Urothelium cell line (cell line): ENCODE measurements at places on chromosomes 6 and 20.

DNA sequence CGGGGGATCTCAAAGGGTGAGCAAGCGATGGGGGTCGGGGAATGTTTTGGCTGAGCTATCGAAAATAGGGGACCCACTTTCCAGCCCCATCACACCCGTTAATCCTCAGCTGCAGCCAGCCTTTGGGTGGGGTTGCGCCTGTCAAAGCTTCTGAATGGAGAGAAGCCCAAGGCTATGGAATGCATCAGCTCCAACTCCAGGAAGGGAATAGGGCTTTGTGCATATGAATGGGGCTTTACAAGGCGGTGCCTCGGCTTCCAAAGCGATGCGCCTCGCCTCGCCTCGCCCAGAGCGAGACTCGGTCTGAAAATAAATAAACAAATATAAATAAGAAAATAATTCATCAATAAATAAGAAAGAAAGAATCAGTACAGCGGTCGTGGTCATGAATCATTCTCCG is 751.4 kb upstream of the DEFB115 start:
- no peak for DNase-seq

DNA sequence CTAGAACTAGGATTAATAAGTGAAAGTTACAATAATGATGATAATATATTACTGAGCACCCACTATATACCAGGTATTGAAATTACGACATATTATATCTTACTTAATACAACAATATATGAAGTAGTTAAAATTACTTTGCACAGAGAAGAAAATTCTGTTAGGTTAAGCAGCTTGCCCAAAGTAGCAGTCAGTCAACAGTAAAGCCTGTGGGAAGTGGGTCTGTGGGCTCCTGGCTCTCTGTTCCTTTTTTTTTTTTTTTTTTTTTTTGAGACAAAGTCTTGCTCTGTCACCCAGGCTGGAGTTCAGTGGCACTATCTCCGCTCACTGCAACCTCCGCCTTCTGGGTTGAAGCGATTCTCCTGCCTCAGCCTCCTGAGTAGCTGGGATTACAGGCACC is 4.8 kb upstream of the GTF2H4 start:
- DNase-seq: no peak

GRCh38 chr6:37135835-37136694 is 33.9 kb upstream of the PIM1 start:
- no peak for DNase-seq

DNA sequence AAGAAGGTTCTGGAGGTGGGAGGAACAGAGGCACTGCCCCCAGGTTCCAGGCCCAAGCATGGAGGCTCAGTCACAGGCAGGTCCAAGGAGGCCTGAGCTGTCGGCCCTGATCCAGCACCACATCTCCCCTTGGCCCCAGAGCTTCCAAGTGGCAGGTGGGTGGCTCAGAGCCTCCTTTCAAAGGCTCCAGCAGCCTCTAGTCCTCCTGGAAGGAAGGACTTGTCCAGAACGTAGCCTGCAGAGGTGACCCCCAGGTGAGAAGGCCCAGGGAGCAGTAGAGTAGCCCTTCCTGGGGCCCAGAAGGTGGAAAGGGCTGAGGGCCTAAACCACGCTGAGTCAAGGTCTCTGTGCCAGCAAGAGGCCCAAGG is 7.7 kb downstream of the TFEB start:
- no peak for DNase-seq

- no peak for DNase-seq
Observed at GRCh38 chr6:47817749-47818148, 35.9 kb downstream of the OPN5 start.

GRCh38 chr20:34311118-34312023 is 8.2 kb upstream of the AHCY start:
- DNase-seq: no peak

GRCh38 chr6:144757299-144757698 is 472.2 kb downstream of the UTRN start:
- DNase-seq: no peak

- DNase-seq: no peak
Observed at GRCh38 chr6:163367497-163368183, 46.9 kb upstream of the QKI start.

GRCh38 chr6:123288649-123289048 is 292.6 kb downstream of the CLVS2 start:
- DNase-seq: no peak

DNA sequence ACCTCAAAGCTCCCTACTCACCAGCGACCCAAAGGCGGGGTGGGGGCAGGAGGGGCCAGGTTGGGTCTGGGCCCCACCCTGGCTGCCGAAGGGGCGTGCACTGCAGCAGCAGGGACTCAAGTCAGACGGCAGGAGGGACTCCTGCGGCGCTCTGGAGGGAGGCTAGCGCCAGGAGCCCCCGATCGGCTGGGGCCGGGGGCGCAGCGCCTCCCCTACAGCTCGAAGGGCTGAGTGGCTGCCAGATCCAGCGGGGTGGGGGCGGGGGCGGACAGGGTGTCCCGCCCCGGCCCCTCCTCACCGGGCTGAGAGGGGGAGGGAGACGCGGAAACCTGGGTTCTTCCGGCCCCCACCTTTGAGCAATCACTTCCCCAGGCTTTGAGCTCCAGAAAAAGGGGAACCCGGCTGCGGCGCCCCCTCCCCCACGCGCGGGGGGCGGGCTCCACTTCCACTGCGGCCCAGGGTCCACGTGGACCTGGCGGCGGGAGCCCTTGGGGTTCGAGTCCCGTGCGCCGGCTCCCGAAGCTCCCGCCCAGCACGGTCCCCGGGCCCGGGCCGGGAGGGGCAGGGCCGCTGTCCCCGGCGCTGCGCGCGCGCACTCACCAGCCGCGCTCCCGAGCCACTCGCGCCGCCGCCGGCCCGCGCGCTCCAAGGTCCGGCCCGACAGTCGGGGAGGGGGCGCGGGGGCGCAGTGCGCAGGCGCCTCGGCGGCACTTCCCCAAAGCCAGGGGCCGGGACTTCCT is at the start of gene RGS19:
RGS19 (minus strand) TSS at position 246 of the 740 bp plus-strand sequence. CDS start 2,632 bp downstream, outside the sequence.
- peak; percentile 91 for DNase-seq

DNA sequence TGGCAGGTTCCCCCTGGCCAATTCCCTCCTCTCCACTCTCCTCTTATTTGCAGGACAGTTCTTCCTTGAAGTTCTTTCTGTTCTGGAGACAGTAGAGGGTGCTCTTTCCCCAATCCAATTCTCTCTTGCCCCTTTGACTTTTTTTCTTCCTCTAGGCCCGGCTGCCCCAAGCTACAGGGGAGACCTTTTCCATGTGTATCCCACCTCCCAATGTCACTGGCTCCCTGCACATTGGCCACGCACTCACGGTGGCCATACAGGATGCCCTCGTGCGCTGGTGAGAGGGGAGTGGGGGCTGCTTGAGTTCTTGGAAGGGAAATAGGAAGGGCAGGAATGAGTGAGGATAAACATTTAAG is 1.5 kb downstream of the VARS2 start:
- DNase-seq: peak; percentile 77

DNA sequence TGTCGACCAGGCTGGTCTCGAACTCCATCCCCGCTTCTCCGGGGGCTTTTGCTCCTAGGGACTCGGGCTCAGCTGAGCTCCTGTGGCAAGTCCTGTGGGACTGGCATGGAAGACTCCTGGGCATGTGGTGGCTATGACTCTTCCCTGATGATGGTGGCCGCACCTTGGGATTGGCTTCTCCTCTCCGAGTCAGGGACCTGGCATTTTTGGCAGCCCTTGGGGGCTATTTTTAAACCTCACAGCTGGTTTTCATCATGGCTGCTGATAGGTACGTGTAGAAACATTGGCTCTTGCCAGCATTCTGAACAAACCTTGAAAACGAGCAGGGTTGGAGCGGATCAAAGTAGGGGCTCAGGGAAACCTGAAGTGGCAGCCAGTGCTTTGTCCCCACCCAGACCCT is 54.1 kb downstream of the RBM38 start:
- no peak for DNase-seq

DNA sequence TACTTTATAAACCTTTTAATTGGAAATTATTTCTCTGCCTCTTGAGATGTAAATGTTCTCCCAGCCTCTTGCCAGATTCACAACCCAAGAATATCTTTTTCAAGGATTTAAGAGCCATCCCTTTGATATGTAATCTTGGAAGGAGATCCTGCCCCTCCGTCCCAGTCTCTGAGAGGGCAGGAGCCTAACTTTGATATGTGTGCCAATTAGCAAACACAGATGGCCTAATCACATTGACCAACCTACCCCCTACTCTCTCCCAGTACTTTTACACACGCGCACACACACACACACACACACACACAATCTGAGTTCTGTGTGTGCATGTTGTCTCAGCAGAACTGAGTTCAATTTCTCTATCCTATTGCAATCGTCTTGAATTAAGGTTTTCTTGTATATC is 623.8 kb downstream of the PHF3 start:
- DNase-seq: no peak

- no peak for DNase-seq
Observed at GRCh38 chr6:80488190-80488589, 381.7 kb downstream of the BCKDHB start.

DNA sequence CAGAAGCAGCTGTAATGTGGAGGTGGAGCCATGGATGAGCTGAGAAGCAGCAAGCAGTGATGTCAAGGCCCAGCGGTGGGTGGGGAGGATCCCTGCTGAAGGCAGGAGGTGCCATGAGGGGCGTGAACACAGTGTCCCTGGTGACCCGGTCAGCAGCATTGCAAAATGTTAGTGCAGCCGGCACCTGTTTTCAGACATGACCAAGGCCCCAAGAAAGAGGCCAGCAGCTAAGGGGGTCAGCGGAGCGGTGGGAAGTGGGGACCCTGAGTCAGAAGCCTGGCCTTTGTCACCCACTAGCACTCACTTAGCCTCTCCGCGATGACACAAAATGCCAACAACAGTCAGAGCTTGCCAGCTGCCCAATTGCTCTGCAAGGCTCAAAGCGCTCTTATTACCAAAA is 51.9 kb downstream of the TMEM242 start:
- DNase-seq: no peak

DNA sequence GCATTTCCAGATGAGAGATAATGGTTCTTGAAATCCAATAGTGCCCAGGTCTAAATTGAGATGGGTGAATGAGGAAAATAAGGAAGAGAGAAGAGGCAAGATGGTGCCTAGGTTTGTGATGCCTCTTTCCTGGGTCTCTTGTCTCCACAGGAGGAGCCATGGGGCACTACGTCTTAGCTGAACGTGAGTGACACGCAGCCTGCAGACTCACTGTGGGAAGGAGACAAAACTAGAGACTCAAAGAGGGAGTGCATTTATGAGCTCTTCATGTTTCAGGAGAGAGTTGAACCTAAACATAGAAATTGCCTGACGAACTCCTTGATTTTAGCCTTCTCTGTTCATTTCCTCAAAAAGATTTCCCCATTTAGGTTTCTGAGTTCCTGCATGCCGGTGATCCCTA is 6.8 kb downstream of the HFE start:
- no peak for DNase-seq

DNA sequence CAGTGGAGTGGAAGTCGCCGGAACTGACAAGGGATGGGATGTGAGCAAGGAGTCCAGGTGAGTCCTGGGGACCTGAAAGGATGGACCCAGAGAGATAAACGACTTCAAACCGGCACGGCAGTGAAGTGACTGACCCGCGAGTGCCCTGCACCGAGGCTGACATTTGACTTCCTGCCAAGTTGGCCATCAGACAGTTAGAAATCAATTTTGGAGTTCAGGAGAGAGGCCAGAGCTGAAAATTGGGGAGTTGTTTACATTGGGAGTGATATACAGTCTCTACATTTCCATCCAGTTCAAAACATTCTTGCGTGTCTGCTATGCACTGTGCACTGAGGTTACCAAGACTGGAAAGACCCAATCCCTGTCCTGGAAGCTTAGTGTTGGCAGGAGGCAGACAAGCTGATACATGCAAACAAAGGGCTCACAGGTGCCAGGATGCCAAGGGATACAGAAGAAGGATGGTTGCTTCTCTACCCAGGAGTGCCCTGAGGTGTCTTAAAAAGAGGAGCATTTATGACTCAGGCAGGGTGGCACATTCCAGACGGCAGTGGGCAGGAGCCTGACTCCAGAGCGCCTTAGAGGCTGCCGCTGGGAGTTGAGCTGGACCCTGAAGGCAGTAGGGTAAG is 186.6 kb downstream of the MTHFD1L start:
- DNase-seq: no peak

DNA sequence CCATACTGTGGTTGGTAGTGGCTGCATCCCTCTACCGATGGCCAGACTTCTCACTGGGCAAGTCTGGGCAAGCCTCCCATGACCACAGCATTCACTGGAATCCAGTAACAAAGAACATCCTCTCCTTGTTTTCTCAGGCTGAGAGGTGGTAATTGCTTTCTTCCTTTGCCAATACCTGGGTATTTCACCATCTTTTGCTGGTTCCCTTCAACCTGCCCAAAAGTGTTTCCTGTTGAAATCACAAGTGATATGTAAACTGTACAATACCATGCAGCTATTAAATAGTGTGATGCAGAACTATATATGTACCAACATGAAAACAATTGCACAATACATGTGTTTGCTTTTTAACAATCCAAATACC is at the start of gene PTCHD4:
PTCHD4 (minus strand) TSS at position 55 of the 364 bp plus-strand sequence. CDS start 42,240 bp downstream, outside the sequence.
- DNase-seq: peak; percentile 85

DNA sequence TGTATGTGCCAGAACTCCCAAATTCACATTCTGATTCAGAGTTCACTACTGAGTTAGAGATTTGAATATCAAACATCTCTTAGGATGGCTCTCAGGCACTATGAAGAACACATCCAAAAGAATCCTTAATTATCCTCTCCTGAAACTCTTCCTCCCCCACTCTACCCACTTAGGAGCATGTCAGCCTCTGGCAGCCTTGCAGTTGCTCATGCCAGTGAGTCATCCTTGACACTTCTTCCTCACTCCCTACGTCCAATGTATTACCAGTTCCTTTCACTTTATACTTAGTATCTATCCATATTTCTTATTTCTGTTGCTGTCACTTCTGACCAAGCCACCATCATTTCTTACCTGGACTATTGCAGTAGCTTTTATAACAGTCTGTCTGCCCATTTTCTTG is 192.0 kb upstream of the IMPG1 start:
- DNase-seq: peak; percentile 29

GRCh38 chr6:153328194-153328593 is 197.1 kb upstream of the RGS17 start:
- DNase-seq: no peak

DNA sequence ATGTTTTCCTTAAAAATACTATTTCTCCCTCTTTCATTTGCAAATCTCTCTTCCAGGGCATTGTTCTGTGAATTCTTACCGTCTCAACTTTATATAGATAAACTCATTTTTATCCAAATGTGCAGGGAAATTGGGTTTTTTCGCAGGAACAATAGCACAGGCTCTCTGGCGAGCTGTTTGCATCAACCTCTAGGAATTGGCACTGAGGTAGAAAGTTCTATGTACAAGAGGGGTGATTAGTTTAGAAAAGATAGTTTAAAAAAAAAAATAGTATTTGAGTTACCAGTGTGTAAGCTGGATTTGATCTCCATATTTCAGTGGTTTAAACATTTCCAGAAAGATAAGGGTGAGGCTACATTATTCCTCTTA is 129.7 kb upstream of the BTN3A2 start:
- no peak for DNase-seq

- DNase-seq: no peak
Observed at GRCh38 chr6:28696167-28696566, 170.5 kb downstream of the GPX5 start.

DNA sequence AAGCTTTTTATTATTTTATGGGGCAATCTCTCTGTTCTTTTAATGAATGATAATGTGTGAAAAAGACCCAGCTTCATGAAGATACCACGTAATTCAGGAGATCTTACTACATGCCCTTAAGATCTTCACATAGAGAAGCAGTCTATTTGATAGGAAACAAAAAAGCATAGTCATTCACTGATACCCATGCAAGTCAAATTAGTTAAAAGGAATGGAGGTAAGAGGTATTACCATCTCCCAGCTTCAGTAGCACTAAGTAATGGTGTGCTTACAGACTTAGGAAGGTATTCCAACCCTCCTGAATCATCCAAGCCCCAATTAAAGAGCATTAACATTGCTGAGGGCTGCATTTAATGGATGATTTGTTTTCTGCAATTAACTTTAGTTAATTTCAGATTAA is 364.7 kb downstream of the SYNE1 start:
- DNase-seq: no peak

- no peak for DNase-seq
Observed at GRCh38 chr6:130070792-130071191, 52.4 kb downstream of the L3MBTL3 start.
